Activated CD8-positive, alpha-beta memory T cell treated with anti-CD3 and anti-CD28 coated beads for 48 hours (primary cell): ENCODE measurements at places on chromosomes 6 and 20.

- no peak for DNase-seq
Observed at GRCh38 chr6:148507774-148508173, 165.1 kb downstream of the SASH1 start.

- no peak for DNase-seq
Observed at GRCh38 chr6:21123507-21124436, 469.8 kb upstream of the SOX4 start.

DNA sequence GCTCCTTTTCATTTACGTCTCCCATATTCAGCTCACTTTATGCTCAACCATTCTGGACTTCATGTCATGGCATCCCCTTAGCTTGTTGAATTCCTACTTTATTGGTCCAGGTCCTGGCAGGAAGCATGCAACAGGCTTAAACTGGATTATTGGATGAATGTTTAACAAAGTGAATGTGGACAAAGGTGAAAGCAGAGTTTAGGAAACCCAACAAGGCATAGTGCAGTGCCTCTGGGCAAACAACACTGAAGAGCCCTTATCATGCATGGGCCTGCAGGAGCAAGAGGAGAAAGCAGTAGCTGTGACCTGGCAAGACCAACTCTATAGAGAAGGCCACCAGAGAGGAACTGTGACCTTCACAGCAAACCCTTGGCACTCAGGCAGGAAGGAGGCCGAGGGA lies 5.3 kb upstream of the ANKRD66 start:
- no peak for DNase-seq

GRCh38 chr6:147135211-147135681 lies 69.0 kb upstream of the STXBP5 start:
- no peak for DNase-seq

GRCh38 chr6:49509342-49509741 lies 9.6 kb downstream of the GLYATL3 start:
- no peak for DNase-seq

DNA sequence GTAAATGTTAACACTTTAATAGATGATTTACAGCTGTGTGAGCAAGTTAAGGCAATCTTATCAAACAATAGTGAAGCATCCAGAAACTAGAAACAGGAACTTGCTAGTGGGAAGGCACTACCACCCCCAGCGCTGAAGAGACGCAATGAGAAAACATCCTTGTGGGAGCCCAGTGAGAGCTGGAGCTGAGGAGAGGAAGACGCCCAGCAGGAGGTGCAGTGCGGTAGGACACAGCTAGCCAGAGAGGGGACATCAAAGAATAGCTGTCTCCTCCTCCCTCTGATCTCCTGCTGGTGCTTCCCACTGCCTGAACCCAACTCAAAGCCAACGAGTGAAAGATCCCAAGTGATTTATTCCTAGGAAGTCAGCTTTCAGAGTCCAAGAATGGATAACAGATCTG lies 140.3 kb downstream of the COL12A1 start:
- DNase-seq: no peak

GRCh38 chr6:13012977-13013680 lies 296.6 kb downstream of the PHACTR1 start:
- DNase-seq: no peak

DNA sequence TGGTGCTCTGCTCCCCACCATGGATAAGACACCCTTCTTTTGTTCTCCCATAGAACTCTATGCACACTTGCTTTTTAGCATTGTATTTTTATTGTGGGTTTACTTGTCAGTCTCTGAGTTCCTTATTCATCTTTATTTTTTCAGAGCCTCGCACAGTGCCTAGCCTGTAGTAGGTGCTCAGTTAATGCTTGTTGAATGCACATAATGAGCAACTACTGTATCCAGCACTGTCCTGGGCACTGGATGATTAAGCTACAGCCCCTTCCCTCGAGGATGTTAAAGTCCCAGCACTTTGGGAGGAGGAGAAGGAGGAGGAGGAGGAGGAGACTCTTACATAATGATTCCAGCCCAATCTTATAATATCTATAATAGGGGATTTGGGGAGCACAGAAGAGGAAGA lies 16.8 kb downstream of the MMP24 start:
- no peak for DNase-seq

DNA sequence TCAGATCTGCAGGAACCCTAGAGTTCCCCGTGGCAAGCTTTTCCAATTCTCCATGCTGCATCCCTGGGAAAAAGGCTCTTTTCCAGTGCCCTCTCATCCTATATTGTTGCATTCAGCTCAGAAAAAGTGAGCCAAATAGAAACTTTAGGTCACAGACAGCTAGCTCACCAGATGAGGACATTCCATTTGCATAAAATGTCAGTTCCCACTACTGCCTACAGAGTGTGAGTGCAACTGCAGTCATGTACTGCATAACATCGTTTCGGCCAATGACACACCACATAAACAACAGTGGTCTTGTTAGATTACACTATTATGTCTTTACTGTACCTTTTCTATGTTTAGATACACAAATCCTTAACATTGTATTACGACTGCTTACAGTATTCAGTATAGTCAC lies 8.6 kb downstream of the HS3ST5 start:
- no peak for DNase-seq

GRCh38 chr20:20353576-20353975 lies 14.3 kb upstream of the INSM1 start:
- no peak for DNase-seq

- DNase-seq: peak; percentile 36
Observed at GRCh38 chr6:138161338-138162110, at the start of gene ARFGEF3. ARFGEF3 (plus strand) TSS chr6:138161939; CDS start chr6:138162087, 148 bp downstream.

GRCh38 chr20:33859157-33859695 lies 48.1 kb downstream of the CHMP4B start:
- DNase-seq: no peak

GRCh38 chr6:40349901-40350746 lies 237.0 kb downstream of the LRFN2 start:
- no peak for DNase-seq

DNA sequence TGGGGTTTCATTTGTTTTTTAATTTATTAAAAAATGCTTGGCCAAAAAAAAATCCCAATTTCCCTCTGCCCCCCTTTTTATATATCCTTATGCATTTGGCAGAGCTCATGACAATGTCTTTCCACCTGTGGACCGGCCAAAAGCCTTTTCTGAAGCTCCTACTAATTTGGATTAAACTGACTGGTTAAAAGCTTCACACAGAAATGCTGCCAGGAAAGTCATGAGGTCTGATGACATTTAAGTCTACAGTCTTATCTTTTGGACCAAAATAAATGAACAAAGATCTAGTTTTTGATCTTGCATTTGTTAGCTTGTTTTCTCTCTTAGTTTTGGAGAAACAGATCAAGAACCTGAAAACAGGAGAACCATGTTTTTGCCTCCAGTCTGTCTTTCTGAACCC lies 66.1 kb downstream of the TRMT11 start:
- no peak for DNase-seq

DNA sequence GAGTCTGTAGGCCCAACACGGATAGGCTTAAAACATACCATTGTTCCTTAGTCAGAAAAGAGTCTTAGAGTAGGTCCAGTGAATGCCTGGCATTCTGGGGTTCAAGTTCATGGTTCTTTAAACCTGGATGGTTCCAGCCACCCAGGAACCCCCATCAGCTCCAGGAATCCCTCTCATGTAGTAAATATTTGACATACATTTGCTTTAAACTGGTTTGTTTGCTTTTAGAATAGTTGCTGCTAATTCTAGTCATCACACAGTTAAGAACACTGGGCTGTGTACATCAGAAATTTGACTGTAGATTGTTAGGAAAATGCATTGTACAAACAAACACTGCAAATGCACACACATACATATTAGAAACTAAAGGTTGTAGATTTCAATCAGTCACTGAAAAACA lies 30.6 kb upstream of the PBOV1 start:
- DNase-seq: no peak
